Fibroblast of skin of right quadriceps (primary cell): ENCODE measurements at places on chromosomes 12 and 14.

DNA sequence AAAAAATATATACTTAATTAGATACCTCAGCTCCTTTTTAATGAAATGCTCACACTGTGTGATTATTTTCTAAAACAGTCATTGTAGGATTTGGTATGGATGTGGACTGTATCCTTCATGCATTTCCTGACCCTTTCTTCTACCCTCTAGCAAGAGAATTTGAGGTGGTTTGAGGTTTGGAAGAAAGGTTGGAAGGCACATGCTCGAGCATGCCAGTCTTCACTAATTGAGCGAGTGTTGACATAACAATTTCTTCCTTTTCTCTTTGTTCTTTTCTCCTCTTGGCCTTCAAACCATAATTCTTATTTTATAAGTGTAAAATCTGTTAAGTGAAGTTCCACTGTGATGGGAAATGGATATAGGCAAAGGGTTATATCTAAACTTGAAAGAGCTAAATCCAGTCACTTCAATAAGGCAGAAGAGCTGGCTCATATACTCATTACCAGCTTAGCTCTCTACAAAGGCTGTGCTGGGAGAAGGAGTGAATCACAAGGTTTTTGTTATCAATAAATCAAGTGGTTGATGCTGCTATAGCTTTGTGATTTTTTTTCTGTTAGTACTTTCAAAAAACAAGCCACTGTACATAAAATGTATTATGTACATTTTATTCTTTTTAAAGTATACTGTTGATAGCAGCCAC is 16.2 kb upstream of the PTHLH start:
- no peak for DNase-seq

DNA sequence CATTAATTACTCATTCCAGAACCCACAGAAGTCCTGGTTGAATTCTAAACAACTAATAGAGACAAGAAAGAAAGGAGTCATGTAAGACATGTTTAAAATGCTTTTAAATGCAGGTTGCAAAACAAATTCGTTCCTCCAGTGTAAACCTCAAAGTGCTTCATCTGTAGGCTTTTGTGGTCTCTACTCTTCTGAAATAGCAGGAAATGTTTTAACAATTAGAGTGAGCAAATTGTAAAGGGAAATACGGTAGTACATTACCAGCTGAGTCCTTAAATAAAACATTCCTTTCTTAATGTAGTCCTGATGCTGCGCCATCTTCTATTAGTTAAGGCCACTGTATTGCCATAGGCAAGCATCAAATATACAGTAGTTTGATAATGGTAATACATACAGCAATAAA is 1934.2 kb upstream of the SEL1L start:
- DNase-seq = peak; percentile 89

- no peak for DNase-seq
Measured at GRCh38 chr12:49798248-49798647, 30.0 kb downstream of the NCKAP5L start.

GRCh38 chr14:72824051-72824450 is 69.8 kb downstream of the DPF3 start:
- no peak for DNase-seq

- no peak for DNase-seq
Measured at GRCh38 chr12:116784238-116784612, 46.1 kb downstream of the RNFT2 start.

DNA sequence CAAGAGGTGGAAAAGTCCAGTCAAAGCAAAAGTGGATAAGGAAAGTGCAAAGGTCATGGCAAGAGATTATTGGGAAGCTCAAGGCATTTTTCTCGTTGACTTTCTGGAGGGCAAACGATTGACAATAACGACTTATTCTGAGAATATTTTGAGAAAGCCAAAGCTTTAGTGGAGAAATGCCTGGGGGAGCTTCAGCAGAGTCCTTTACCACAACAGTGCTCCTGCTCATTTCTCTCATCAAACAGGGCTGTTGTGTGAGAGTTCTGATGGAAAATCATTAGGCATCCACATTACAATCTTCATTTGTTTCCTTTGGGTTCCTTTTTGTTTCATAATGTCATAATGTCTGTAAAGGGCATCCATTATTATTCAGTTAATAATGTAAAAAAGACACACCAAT is 26.9 kb downstream of the PRB3 start:
- no peak for DNase-seq

GRCh38 chr12:9925705-9926393 is 6.3 kb downstream of the CLEC2A start:
- peak; percentile 14 for DNase-seq

DNA sequence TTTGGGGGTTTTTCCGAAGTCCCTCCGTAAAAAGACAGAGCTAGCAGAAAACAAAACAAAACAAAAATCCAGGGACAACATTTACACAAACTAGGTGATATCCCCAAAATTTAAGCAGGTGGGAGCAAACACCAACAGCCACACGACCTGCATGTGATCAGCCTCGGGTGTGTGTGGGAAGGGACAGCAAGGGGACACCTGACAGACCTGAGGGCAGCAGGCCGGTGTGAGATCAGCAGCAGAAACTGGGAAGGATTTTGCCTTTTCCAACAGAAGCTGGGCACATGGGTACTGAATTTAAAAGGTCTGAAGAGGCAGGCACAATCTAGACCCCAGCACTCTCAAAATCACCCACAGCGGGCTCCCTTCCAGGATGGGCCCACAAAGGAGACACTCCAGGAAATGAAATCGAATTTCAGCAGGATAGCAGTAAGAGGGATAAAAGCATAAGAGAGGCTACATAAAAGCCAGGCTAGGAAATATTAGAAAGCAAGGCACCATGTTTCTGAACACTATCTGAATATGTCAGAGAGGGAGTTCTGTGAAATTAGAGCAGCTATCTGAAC is 36.5 kb upstream of the SELPLG start:
- no peak for DNase-seq

- DNase-seq = peak; percentile 75
Measured at GRCh38 chr12:129788506-129789084, 115.2 kb downstream of the TMEM132D start.

GRCh38 chr12:55985341-55985740 is 11.5 kb downstream of the RAB5B start:
- DNase-seq = no peak

GRCh38 chr12:122371475-122372045 is 50.9 kb downstream of the CLIP1 start:
- DNase-seq = no peak

- DNase-seq = no peak
Measured at GRCh38 chr14:79656056-79656455, 555.2 kb downstream of the DIO2 start.

GRCh38 chr12:53497461-53497860 is 1.8 kb downstream of the MAP3K12 start:
- DNase-seq = no peak

GRCh38 chr12:76878099-76878898 is 520 bp downstream of the CSRP2 start:
- peak; percentile 47 for DNase-seq

DNA sequence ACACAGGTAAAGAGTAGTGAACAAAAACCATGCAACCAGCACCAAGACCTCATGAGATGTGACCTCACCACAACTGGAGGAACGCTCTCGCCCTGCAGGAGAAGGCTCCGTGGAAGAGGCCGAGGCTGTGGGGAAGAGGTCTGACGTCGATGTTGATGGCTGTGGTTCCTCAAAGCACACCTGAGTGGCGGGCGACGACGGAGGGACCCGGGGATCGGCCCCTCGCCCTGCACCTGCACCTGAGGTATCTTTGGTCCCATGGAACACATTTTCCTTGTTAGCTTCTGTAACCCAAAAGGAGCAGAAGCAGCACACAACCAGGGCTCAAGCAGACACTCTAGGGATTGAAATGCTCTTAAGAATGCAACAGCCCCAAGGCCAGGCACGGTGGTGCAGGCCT is 17.9 kb downstream of the CHFR start:
- no peak for DNase-seq

GRCh38 chr12:42129595-42130204 is 15.0 kb downstream of the GXYLT1 start:
- DNase-seq = peak; percentile 72

- peak; percentile 61 for DNase-seq
Measured at GRCh38 chr14:57487771-57488170, 5.9 kb downstream of the CCDC198 start.

GRCh38 chr14:97707603-97708002 is 910.4 kb downstream of the VRK1 start:
- no peak for DNase-seq

DNA sequence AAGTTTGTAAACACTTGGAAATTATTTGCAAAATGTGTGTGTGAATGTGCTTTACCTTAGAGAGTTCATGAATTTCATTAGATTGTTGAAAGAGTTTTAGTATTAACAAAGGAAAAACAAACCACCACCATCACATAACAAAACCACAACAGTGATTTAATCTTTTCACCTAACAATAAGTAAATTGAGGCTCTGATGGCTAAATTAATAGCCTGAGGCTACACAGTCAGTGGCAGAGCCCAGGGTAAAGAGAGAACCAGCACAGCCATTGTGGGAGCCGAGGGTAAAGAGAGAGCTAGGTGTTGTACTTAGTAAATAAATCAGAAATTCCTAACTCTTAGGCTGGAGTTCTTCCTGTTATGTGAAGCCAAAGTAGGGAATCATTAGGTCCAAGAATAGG is 51.2 kb upstream of the CAPRIN2 start:
- DNase-seq = no peak

DNA sequence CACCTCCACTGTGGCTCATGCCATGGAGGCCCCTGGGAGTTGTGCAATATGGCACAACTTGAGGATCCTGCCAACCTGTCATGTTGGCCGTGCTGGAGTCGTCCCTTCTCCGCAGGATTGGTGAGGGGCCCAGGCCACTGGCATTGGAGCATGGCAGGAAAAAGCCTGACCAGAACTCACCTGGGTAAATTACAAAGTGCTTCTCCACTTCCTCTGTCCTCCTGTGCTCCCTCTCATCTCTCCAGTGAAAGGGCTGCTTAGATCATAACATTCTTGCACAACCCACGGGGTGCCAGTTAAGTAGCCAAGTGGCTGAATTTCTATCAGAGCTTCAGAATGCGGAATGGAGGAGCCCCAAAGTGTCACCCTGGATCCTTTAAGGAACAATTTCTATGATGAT is 381.0 kb downstream of the DPF3 start:
- DNase-seq = no peak

- peak; percentile 32 for DNase-seq
Measured at GRCh38 chr12:92290886-92291285, 145.2 kb upstream of the BTG1 start.

- DNase-seq = no peak
Measured at GRCh38 chr14:75489480-75489837, 32.8 kb upstream of the BATF start.

GRCh38 chr12:115057445-115057844 is 373.5 kb upstream of the TBX3 start:
- DNase-seq = no peak

DNA sequence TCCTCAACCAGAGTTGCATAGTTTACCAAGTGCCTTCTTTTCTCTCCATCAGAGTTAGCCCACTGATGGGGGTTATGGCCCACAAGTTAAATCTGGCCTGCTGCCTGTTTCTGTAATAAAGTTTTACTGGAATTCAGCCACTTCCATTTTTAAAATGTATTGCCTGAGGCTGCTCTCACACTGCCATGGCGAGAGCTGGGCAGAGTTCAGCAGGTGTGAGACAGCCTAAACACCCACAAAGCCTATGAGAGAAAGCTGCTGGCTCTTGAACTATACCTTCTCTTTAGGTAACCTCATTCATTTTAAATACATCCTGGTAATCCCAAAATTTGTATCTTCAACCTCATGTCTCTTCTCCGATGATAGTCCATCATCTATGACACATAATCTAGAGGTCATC is 86.1 kb downstream of the BCL2L14 start:
- DNase-seq = no peak

GRCh38 chr12:105626653-105627052 is 296.2 kb downstream of the C12orf75 start:
- no peak for DNase-seq

GRCh38 chr12:47067176-47067575 is 12.2 kb upstream of the PCED1B start:
- DNase-seq = no peak

DNA sequence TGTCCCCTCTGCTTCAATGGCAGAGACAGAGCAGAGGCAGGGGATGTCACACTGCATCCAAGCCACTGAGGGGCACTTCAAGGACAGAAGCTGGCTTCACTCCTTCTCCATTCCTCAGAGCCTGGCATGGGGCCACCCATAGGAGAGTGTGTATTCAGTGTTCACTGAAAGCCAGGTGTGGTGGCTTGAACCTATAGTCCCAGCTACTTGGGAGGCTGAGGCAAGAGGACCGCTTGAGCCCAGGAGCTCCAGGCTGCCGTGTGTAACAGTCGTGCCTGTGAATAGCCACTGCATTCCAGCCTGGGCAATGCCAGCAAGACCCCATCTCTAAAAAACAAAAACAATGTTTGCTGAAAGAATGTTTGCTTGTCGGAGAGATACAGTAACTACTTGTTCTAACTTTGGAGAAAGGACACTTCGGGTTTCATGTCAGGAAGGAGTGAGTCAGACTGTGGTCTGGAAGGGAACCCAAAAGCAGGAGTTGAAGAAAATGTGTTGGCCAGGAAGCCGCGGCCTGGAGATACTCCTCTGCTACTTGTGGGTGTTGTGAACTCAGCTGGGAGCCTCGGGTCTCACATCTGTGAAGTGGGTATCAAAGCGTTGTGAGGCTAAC is 43.4 kb downstream of the ELK3 start:
- DNase-seq = peak; percentile 94

DNA sequence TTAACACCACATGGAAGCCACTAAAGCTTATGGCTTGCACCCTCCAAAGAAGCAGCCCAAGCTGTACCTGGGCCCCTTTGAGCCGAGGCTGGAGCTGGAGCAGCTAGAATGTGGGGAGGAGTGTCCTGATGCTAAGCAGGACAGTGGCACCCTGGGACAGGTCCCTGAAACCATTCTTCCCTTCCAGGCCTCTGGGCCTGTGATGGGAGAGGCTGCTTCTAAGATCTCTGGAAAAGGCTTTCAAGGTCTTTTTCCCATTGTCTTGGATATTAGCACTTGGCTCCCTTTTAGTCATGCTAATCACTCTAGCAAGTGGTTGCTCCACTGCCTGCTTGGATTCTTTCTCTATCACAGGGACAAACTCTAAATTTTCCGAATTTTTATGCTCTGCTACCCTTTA is 40.9 kb downstream of the OSBPL8 start:
- no peak for DNase-seq

- no peak for DNase-seq
Measured at GRCh38 chr12:94033101-94033500, 115.3 kb upstream of the PLXNC1 start.

GRCh38 chr12:68368327-68368726 is 36.2 kb upstream of the MDM1 start:
- DNase-seq = no peak

GRCh38 chr14:75025082-75025481 is 22.4 kb downstream of the EIF2B2 start:
- DNase-seq = no peak

GRCh38 chr14:74508292-74508731 is 14.7 kb downstream of the ISCA2 start:
- DNase-seq = peak; percentile 23
